NCI-H226 (cell line): ENCODE measurements at places on chromosomes 11 and 22.

GRCh38 chr11:76661834-76662434 lies 8.6 kb downstream of the LRRC32 start:
- DNase-seq, result no peak

GRCh38 chr11:39817241-39817640 lies 1642.2 kb downstream of the LRRC4C start:
- no peak for DNase-seq

DNA sequence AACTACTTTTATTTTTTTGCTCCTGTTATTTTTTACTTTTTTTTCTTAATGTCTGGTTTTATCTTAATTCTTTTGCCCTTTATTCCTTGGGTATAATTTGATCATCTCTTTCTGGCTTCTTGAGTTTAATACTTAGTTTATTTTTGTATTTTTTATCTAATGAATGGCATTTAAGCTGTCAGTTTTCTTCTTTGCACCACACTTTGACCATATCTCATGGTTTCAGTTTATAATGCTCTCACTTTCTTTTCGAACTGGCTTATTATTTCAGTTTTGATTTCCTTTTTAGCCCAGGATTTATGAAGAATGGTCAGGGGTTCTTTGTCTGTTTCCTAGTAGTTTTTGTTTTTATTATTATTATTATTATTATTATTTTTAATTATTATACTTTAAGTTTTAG lies 48.3 kb downstream of the QSER1 start:
- no peak for DNase-seq

DNA sequence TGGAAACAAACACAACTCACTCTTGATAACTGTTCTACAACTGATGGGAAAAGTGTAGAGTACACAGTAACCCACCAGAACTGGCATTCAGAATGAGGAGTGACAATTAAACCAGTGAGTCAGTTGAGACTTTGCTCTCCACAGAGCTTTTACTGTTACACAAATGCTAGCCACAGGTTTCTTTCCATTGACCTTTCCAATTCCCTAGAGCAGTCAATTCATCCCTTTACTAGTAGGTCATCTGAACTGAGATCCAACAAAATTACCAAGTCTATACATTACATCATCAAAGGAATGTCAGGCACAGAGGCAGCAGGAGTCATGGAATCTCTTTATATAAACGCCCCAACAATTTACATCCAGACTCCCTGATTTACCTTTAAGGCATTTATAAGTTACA lies 65.9 kb downstream of the PHF21A start:
- DNase-seq, result peak; percentile 40

DNA sequence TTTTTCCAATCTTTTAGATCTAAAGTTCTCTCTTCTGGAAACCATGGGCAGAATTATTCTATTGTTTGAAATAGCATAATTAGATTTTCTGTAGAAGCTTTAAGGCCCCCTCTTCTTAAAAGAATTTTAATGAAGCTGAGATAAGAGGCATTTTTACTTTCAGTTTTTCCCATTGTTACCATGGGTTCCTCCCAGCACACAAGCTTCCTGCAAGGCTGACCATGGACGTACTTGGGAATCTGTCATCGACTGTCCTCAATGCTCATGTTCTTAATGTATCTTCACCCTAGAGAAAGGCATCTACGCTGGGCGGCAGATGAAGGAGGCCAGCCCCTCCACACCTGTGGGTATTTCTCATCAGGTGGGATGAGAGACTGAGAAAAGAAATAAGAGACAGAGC lies 11.1 kb downstream of the OR52K2 start:
- no peak for DNase-seq

GRCh38 chr22:47027766-47028165 lies 265.3 kb downstream of the TBC1D22A start:
- no peak for DNase-seq

- DNase-seq, result no peak
These were observed 592.5 kb upstream of the B3GAT1 start for GRCh38 chr11:135004495-135004894.

- DNase-seq, result no peak
These were observed 20.0 kb downstream of the THY1 start for GRCh38 chr11:119403021-119403420.

GRCh38 chr11:46658259-46658658 lies 40.9 kb downstream of the ATG13 start:
- peak; percentile 47 for DNase-seq

DNA sequence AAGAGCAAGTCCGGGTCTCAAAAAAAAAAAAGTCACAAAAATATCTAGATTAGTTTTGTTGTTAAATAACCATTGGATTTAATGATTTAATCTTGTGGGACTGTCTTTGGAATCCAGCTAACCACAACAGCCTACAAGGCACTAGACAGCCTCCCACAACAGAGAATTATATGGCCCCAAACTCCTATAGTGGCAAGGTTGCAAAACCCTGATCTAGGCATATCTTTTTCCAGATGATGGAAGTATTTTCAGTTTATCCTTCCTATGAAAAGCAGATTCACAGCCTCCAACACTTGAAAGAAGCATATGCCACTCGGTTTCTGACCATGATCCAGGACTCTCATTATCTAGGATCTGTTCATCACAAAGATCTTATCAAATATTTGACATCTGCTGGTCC lies 5.4 kb upstream of the C11orf87 start:
- no peak for DNase-seq

GRCh38 chr22:19064354-19065054 lies 57.7 kb downstream of the DGCR2 start:
- no peak for DNase-seq

GRCh38 chr11:45025716-45026492 lies 75.2 kb upstream of the TP53I11 start:
- DNase-seq, result peak; percentile 11

DNA sequence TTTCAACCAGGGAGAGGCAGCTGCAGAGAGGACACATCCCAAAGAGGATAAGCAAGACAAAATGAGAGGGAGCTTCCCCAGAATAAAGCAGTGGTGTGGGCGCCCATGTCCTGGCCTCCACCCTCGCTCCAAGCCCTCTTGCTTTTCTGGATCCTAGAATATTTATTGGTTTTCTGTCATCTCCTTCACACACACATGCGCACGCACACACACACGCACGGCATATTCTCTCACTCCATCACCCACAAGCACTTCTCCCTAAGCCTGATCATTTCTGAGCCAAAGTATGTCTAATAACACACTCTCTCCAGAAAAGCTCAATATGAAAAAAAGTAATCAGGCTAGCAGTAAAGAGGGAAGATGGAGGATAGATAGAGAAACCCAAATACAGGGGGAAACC lies 7.6 kb downstream of the IGSF9B start:
- DNase-seq, result no peak

GRCh38 chr11:114297806-114298709 lies 1.9 kb downstream of the NNMT start:
- DNase-seq, result no peak

- no peak for DNase-seq
These were observed at the start of gene CD81 for GRCh38 chr11:2376751-2377451. CD81 (plus strand) TSS chr11:2377310; CDS start chr11:2377550, 240 bp downstream.

GRCh38 chr11:116427337-116427902 lies 345.4 kb downstream of the BUD13 start:
- no peak for DNase-seq

DNA sequence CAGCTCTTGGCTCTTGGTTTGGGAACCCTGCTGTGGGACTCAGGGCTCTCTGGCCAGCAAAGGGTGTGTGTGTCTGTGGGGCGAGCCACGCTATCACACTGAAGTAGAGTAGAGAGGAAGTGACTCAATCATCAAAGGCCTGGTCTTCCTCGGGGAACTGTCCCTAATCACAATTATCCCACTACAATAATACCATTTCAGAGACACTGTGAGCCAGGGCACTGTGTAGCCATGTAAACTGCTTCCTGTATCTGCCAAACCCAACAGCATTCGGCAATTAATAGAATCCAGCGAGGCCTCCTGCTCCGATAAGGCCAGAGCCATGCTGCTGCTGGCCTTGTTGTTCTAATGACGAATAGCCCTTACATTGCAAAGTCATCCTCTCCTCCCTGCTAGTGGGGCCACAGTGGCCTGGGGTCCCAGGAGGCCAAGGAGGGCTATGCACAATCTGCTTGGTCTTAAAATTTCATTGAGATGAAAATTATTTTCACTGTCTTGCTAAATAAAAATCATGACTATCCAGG lies 49.8 kb upstream of the LMO2 start:
- DNase-seq, result no peak

DNA sequence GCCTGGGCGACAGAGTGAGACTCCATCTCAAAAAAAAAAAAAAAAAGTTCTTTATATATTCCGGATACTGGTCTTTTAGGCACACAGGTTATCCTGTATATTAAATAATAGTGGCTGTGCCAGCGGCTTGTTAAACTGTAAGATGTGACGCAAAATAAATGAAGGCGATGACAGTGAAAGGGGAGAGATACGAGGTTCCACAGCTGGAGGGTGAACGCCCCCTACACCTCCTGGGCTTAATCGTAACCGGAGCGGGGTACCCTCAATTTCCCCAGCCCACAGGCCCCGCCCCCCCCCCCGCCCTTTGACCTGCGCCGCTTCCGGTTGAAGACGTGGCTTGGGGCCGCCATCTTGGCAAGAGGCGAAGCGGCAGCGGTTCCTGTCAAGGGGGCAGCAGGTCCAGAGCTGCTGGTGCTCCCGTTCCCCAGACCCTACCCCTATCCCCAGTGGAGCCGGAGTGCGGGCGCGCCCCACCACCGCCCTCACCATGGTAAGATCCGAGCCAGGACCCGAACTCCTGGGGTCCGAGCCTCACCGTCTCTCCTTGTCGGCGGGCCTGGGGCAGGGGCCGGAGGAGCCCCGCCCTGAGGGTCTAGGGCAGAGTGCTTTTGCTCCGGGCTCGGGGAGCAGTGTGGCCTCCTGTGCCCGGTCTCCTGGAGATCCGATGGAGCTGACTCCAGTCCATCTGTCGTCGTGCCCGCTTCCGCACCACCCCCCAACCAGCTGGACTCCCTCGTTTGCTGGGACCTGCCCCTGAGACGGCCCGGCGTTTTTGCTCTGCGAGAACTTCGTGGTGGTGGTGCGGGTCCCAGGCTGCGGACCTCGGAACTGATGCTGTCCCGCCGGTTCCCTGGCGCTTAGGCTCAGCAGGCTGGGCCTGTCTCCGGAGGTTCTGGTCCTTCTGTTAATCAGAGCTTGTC lies at the start of gene ARCN1:
TSS of gene ARCN1 (plus strand) at position 349 of the 920 bp plus-strand sequence. CDS start at position 488, 139 bp downstream.
- peak; percentile 64 for DNase-seq

DNA sequence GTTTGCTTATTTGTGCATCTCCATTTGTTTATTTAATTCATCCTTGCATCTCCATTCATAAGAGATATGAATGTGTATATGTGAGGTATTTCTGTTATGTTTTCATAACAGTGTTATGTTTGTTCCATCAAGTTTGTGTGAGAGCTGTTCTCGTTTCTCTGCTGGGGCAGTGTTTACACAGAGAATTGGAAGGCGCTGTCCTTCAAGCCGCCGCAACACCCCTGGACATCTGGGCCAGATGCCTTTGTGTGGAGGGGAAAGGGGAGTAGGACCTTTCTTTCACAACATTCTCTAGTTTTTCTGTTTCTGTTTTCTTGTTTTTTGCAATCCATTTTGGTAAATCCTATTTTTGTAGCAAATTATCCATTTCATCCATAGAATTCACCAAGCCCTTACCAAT lies 7.0 kb upstream of the TM7SF2 start:
- no peak for DNase-seq

- DNase-seq, result no peak
These were observed 93.0 kb downstream of the CELSR1 start for GRCh38 chr22:46444390-46444854.

DNA sequence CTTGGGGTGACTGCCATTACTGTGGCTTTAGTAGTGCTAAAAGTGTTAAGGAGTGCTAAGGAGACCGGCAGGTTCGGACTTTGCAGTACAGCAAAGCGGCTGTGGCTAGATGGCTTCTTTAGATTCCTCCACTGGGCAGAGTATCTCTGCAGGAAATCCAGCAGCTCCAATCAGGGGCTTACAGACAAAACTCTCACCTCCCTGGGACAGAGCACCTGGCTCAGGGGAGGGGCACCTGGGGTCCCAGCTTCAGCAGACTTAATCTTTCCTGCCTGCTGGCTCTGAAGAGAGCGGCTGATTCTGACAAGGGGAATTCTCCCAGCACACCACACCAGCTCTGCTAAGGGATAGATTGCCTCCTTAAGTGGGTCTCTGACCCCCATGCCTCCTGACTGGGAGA lies 668.8 kb upstream of the TENM4 start:
- DNase-seq, result no peak

DNA sequence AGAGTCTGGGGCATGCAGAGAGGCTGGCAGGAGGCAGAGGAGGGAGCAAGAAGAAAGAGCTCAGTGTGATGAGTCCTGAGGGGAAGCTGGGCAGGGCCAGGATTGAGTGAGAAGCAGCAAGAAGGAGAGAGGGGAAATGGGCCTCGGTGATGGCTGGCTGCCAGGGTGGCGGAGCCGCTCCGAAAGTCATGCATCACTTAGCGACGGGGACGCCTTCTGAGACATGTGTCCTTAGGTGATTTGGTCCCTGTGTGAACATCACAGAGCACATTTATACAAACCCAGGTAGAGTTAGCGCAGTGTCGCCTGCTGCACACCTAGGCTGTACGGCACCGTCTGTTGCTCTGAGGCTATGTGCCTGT lies 15.1 kb downstream of the TBC1D22A start:
- no peak for DNase-seq

DNA sequence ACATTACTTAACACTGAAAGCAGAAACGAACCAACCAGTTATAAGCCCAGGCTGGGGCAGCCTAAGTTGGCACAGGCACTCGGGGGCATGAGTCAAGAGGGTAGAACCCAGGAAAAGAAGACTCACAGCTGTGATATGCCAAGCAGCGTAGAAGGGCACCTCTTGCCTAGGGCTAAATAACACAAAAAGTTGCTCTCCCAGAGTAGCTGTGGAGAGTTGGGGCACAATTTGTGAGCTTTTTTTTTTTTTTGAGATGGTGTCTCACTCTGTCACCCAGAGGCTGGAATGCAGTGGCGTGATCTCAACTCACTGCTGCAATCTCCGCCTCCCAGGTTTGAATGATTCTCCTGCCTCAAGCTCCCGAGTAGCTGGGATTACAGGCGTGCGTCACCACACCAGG lies 8.8 kb downstream of the CLMP start:
- peak; percentile 33 for DNase-seq

GRCh38 chr11:23569547-23569946 lies 709.3 kb upstream of the CCDC179 start:
- DNase-seq, result peak; percentile 6

DNA sequence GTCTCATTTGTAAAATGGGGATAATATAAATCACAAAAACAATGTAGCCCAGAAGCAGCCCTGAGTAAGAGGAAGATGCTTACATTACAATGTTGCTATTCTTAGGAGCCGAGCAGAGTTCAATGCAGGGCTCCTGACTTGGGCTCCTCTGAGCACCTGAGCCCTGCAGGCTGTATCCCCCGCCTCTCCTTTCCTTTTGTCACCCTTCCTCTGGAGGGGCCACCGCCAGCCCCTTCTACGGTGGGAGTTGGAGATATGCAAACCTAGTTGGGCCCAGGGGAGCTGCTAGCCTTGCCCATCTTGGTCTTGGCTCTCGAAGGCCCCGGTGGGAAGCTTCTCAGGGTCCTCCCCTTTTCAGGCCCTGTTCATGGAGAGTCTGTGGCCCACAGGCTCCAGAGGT lies 8.4 kb upstream of the CSNK1E start:
- no peak for DNase-seq
